ENCODE measurements at places on chromosomes 7 and 10.

GRCh38 chr7:100599911-100600729, 2.0 kb upstream of the PCOLCE start:
- no peak for DNase-seq

GRCh38 chr7:99562832-99563231, 4.4 kb downstream of the ZNF655 start:
- no peak for DNase-seq

GRCh38 chr10:132972149-132972985, 30.0 kb upstream of the CFAP46 start:
- DNase-seq = no peak

DNA sequence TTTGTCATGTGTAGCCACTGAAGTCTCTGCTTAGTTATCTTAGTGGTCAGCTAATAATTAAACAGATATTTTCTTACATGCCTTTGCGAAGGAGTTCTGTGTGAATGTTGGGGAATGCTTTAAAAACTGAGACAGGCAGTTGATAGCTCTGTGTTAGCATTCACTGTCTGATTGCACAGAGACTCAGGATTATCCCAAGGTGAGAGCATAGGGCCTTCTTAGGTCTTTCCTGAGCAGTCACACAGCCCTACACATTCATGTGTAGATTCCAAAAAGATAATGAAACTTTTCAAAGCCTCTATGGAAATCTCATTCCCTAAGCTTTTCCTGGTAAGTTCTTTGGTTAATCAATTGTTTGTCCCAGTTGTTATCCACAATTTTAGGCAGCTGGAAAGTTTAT, 67.7 kb downstream of the CASD1 start:
- no peak for DNase-seq

Data from CD4-positive, alpha-beta memory T cell (primary cell).